Adipocyte (in vitro differentiated cells): ENCODE measurements at places on chromosomes 2 and 18.

DNA sequence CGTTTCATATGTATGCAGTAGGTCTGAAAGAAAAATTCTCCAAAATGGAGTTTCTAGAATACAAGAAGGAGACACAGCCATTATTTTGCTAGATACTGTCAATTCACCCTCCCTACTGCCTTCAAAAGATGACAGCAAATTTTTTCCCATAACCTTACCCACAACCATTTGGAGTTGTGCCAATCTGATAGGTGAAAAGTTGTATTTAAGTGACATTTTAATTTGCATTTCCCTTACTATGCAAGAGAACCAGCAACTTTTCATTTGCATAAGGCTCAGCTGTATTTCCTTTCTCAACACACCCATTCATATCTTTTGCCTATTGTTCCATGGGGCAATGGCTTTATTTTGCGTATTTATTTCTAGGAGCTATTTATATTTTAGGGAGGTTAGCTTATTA, 31.4 kb upstream of the IL18RAP start:
- no peak for DNase-seq

- DNase-seq = no peak
Observed at GRCh38 chr2:228444161-228444560, 262.7 kb upstream of the SPHKAP start.

GRCh38 chr2:142974288-142975024, 97.0 kb downstream of the KYNU start:
- peak; percentile 29 for DNase-seq

DNA sequence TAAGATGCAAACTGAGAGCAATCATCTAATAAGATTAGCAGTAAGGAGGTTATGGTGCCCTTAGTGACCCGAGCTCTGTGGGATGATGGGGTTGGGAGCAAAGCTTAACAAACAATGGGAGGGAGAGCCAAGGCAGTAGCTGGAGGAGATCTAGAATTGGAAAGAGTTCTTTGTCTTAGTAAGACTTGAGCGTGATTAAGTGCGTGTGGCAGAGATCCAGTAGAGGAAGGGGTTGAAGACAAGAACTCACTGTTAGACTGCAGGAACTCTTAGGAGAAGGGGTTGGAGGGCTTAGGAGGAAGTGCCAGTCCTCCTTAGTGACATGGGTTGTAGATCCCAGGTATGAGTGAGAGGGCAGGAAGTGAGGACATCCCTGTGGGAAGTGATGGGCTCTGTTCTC, 184.7 kb downstream of the GFPT1 start:
- no peak for DNase-seq

DNA sequence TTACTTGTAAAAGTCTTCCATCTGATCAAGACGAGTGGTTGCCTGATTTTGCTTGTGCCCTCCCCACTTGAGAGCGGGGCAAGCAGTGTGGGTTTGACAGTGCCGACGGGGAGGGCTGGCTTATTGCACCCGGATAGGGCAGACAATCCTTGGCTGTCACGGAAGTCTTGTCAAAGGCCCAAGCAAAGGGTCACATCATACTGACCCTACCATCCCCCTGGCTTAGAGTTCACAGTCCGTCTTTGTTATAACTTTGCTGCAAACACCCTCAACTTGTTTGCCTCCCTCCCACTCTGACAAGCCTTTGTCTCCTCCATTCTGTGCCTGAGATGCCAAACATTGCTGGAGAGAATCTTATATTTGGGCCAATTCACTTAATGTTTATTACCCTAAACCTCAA, 165.9 kb upstream of the MSH6 start:
- DNase-seq = no peak

GRCh38 chr2:157866202-157866601, 9.9 kb downstream of the ACVR1 start:
- DNase-seq = peak; percentile 66

- DNase-seq = no peak
Observed at GRCh38 chr2:160791884-160792283, 298.3 kb upstream of the RBMS1 start.

DNA sequence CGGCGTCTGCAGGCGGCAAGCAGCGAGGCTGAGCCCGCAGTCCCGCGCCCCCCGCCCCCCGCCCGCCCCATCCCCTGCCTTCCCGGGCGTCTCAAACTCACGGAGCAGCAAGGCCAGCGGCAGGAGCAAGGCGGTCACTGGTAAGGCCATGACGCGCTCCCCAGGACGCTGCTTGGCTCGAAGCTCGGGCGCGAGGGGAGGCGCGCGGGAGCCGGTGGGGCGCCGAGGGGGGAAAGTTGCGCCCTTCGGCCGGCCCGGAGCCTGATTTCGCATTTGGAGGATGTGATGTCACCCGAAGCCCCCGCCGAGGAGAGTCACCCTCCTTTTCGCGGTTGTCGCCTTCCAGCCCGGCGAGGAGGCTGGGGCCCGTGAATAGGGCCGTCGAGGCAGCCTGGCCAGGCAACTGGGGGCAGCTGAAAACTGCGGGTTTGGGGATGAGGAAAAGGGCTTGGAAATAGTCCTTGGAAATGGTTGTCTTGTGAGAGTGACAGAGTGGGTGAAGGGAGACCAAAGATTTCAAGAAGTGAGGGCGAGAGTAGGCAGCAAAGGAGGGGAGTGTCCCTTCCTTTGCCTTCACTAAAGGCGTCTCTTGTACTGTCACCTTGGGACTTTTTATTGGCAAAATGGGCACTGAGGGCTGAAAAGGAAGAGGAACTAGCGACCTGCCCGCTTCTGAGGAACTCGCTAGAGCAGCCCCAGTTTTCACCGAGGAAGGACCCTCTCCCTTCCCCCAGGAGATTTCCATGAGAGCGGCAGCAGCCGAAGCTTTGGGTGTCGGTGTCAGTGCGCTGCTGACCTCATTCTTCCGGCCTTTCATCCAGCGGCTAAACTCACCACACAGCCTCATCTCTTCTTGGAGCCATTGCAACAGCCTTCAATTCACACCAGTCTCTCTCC, at the start of gene CD8A:
CD8A (minus strand) TSS at position 238 of the 897 bp plus-strand sequence; CDS start at position 150, 88 bp downstream.
- peak; percentile 32 for DNase-seq

DNA sequence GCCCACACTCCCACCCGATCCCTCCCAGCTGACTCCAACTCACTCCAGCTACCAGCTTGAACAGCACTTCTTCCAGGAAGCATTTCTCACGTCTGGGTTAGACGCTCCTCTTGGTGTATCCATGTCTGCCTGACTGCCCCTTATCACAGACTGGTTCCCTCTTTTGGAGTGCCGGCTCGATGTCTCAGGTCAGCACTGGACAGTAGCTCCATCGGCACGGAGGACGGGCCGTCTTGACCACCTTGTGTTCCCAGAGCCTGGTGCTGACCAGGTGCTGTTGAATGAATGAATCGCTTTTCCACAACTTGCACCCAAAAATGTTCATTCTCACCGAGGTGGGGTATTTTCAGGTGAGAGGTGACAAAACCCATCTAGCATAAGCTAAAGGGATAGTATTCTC, 71.8 kb downstream of the LBH start:
- DNase-seq = no peak

GRCh38 chr18:22282311-22283115, 113.1 kb downstream of the GATA6 start:
- peak; percentile 57 for DNase-seq

GRCh38 chr2:125471963-125472362, 1184.0 kb upstream of the GYPC start:
- peak; percentile 20 for DNase-seq

GRCh38 chr2:128594651-128594910, 275.9 kb upstream of the HS6ST1 start:
- no peak for DNase-seq

GRCh38 chr2:28381225-28382180, 11.2 kb upstream of the FOSL2 start:
- DNase-seq = no peak

DNA sequence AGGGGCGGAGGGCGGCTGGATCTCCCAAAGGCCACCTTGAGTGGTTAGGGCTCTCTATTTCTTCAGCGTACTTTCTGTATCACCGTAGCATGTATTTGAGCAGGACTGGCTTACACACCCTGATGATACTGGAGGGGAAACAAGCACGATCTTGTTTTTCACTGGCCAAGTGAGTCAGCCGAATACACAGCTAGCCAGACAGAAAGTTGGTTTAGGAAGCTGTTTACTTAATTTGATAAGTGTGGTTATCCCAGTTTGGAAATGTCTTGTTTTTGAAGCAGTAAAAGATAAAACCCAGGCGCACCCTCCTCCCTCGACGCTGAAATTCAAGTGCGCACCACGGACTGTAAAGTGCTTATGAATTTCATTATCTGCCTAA, 582 bp downstream of the RIOK3 start:
- peak; percentile 66 for DNase-seq

DNA sequence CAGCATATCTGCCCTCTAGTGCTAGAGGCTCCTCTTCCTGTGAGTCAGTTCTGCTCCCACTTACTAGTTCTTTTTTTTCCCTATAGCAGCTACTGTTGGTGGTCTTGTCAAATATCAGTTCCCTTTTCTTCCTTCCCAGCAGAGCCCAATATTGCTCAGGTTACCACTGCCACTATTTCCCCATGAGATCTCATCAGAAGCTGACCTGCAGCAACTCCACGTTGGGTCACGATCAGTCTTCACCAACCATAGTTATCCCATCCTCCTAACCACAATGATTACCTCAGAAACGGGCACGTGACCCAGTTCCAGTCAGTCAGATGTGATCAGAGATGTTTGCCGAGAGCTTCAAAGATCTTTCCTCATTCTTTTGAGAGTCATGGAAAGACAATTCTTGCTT, 59.7 kb upstream of the CAPN13 start:
- no peak for DNase-seq

DNA sequence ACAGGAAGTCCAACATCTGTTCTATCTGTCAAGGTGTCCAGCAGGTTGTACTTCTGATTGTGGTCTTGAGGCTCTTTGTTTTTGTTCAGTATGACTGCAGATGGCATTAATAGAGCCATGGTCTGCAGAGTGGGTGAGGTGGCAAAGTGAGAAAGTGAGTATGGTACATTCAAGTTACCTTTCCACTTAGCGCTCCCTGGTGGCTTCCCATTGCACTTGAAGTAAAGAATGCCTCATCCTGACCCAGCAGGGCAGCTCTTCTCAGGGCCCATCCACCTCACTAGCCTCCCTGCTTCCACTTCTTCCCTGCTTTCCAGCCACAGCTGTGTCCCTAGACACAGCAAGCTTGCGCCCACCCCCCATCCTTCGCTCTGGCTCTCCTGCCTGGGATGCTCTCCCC, 148.0 kb upstream of the ALPP start:
- no peak for DNase-seq

GRCh38 chr2:104368089-104368488, 485.8 kb upstream of the POU3F3 start:
- DNase-seq = no peak

GRCh38 chr2:184598316-184599053, at the start of gene ZNF804A:
ZNF804A (plus strand) TSS chr2:184598529; CDS start chr2:184598960, 431 bp downstream.
- peak; percentile 87 for DNase-seq
